ENCODE measurements at places on chromosomes 2 and 18.

DNA sequence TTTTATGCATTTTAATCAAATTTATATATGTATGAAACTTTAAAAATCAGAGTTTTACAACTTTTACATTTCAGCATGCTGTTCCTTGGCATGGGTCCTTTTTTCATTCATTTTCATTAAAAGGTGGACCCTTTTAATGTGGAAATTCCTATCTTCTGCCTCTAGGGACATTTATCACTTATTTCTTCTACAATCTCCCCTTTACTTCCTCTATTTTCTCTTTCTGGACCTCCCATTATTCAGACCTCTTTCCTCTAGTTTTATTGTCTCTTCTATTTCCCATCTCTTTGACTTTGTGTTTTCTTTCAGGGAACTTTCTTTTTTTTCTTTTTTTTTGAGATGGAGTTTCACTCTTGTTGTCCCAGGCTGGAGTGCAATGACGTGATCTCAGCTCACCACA, 5.7 kb downstream of the PROC start:
- DNase-seq, result peak; percentile 44

GRCh38 chr18:7822435-7823331, 255.6 kb downstream of the PTPRM start:
- no peak for DNase-seq

GRCh38 chr2:12935796-12936195, 219.1 kb downstream of the TRIB2 start:
- no peak for DNase-seq

- DNase-seq, result no peak
These were observed 120.3 kb downstream of the ACOXL start for GRCh38 chr2:110852541-110853263.

- no peak for DNase-seq
These were observed 3.5 kb upstream of the NFATC1 start for GRCh38 chr18:79392226-79392625.

DNA sequence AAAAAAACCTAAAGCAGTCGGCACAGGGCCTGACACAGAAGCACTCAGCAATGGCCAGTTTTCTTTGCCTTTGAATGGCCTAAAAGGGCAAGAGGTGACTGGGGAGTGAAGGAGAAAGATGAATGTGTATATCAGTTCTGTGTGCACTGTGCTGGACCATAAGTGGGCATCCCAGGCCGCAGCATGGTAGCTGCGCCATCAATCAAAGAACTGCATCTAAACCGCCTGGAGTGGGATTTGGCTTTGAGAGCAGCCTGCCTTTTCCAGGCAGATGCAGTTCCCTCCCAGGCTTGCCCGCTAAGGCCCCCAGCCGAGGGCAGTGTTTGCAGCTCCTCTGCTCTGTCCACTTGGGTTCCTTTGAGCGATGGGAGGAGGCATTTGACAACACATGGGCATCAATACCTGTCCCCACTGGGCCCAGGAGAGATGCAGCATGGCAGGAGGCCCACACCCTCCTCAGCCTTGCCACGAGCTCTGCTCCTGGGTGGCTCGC, 144.1 kb downstream of the FAM210A start:
- DNase-seq, result no peak

DNA sequence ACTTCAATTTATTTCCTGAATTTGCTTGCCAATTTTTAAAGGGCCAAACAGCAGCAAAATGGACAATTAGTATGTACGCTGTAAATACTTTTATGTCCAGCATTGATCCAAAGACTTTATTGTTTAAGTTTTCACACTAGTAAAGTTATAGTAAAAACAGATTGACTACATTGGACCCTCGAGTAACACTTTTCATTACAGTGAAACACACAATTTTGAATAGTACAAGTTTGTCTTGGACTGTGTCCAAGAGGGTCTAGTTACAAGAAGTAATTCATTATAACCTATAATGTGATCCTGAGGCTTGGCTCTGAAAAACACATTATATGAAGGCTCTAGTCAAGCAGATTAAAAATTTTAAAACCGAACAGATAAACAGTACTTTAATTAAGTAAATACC, 11.4 kb upstream of the RBBP8 start:
- DNase-seq, result no peak

DNA sequence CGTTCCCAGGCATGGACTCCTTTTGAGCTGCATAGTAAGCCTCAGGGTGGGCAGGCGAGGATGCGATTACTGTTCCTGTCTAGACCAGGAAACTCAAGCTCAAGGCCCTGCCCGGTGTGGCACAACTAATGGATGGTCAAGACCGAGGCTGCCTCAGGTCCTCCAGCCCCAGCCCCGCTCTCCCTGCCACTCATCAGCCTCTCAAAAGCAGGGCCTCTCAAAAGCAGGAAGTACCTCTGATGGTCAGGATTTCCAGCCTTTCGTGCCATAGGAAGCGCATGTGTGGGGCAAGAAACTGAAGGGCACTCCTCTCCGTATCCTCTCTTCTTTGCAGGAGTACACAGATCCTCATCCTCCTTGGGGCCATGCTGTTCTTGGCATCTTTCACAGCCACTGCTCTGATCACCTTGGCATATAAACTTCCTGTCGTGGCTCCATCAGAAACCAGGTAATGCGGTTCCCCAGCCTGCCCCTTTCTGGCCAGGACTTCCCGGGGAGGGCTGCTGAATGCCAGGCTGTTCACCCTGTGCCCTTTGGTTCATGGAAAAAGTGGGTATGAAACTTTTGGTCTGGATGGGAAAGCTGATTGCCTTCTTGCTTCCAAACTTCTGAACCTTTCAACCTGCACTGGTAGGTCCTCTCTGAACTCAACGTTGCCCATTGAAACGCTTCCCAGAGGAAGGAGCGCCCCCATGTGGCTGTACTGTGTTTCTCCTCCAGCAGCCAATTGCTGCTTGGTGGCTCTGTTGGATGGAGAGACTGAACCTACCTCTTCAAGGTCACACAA, 82.8 kb upstream of the SEC11C start:
- no peak for DNase-seq

DNA sequence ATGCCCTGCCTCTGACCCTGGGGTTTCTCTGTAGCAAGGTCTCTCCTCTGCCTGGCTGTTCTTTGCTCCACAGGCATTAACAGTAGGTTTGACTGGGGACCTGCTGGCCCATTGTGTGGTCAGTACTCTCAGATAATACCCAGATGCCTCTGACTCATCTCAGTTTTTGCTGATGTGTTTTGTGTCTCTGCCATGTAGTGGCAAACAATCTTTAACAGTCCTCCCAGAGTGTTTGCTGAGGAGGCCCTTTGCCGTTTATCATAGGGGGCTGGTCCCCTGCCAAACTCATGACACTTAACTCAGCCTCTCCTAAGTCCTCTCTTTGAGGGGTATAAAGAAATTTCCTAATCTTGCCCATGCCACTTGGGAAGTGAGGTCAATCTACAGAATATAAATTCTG, 793.7 kb upstream of the FANCL start:
- peak; percentile 18 for DNase-seq

DNA sequence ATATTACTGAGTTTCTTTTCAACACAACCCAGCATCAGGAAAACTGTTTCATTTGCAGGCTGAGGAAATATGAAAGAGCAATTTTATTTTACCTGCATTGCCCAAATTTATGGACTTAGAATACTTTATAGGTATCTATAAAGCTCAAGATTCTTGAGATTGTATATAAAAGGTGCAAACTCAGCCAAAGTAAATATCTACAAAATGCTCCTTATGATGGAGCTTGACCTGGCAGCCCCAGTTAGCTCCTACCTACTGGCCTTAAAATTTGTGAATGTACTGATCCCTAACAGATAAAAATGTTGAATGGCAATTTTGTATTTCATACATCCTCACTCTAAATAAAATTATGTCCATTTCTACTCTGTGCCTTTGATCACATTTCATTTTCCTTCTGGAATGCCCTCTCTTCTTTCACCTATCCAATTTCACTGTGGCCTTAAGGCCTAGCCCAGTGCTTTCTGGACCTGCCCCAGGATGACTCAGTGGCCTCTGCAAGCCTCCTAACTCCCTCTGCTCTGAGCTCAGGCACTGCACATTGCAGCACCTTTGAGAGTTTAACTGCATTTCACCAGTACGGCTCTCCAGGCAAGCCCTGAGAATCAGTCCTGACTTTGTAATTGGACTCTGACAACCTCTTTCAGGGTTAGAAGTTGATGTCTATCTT, 125.9 kb downstream of the ANTXR1 start:
- no peak for DNase-seq

DNA sequence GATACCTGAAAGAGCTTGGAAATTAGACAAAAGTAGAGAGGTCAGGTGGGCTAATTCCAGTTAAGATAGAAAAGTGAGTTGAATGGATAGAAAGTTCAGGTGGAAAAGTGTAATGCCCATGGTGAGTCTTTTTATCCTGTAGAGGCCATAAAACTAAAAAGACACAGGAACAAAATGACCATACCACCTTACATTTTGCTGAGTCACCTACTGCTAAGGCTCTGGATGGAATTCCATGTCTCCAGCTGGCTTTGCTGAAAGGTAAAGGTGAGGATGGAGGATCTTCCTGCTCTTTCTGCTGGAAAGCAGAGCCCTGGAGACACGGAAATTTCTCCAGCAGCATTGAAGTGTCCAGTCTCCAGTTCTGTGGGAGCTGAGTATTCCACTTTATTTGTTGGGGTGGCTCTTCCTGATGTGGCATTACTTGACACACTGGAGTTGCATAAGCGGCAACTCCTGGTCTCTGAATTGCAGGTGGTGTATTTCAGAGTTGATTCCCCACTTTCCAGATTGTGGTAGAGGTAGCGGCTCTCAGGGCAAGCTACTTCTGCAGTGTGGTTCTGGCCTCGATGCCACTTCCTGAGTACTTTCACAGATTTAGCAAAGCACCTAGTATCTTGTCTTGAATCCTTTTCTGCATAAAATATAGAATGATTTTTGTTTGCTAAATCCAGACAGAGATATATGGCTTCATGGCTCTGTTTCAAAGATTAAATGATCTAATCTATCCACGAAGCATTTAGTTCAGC, 10.7 kb downstream of the IL1RL2 start:
- DNase-seq, result no peak

DNA sequence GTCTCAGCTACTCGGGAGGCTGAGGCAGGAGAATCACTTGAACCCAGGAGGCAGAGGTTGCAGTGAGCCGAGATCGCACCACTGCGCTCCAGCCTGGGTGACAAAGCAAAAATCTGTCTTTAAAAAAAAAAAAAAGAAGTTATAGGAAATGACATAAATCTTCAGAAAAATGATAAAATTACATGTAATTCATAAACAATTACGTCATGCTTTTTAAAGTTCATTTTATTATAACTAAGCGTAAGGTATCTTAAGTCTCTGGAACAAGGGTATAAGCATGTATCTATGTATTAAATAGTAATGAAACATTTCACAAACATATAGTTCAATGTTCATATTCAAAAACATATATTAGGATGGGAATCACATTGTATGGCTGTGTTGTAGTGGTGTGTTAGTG, 425.9 kb downstream of the SPAG16 start:
- no peak for DNase-seq

- peak; percentile 80 for DNase-seq
These were observed 17.1 kb upstream of the VPS4B start for GRCh38 chr18:63439334-63439733.

DNA sequence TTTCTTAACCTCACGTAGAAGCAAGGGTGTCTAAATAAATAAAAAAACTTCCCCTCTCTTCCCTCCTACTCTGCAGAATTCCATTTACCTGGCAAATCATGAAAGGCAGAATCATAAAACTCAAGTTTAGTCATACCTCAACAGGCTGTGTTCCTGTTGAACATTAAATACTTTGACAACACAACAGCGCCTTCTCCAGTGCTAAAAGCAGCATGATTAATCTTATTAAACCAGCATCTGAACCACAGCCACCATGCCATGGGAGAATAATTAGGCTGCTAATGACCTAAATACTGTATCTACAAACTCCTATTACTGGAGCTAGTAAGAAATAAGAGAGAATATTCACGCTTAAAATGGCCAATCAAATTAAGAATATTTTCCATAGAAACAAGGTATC, 68.1 kb downstream of the CDH2 start:
- no peak for DNase-seq

DNA sequence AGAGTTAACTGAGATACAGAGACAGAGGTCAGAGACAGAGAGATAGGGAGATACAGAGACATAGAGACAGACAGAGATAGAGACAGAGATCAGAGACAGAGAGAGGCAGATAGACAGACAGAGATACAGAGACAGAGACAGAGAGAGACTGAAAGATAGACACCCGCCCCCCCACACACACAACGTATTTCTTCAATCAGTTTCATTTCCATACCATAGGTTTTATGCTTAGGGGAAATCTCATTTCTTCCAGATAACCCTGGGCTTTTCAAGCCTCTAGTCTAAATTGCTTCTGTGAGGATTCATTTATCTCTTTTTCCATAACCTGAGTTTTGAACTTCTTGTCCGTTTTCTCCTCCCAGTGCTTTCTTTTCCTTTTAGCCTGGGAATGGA, 94.6 kb downstream of the CD8B2 start:
- no peak for DNase-seq

DNA sequence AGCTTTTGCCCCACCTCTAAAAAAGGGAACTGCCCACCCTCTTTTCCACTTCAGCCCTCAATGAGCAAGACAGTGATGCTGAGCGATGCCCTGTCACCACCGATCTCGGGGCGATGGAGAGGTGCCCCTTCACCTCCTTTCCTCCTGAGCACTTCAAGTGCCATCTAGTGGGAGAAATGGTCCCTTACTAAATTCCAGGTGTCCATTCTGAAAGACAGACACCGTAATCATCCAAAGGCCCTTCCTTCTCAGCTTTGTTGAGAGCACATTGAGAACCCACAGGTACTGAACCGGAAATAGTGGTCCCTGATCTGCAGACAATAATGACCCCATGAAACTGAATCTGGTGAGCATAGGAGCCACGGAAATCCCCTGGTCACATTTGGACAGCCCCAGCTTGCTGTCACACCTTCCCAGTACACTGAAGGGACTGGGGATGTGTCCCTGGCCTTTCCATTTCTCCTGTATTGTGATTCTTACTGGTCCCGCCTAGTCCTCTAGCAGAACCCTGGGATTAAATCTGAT, 38.5 kb downstream of the KCTD18 start:
- peak; percentile 27 for DNase-seq

GRCh38 chr18:59006461-59007067, 133.1 kb upstream of the SEC11C start:
- DNase-seq, result no peak

- DNase-seq, result peak; percentile 84
These were observed 487 bp downstream of the STARD6 start for GRCh38 chr18:54357082-54357659.

- no peak for DNase-seq
These were observed 105.0 kb upstream of the ITGA4 start for GRCh38 chr2:181352158-181352557.

- DNase-seq, result no peak
These were observed 116.3 kb upstream of the CXCR4 start for GRCh38 chr2:136234261-136234660.

- DNase-seq, result peak; percentile 35
These were observed 75.1 kb upstream of the NOL4 start for GRCh38 chr18:34299828-34300227.

Data from NCI-H2227 treated with DMSO at 0.1 percent for 48 hours (cell line).